Ecto neural progenitor cell (in vitro differentiated cells): ENCODE measurements at places on chromosomes 4 and X.
A peak's percentile ranks its signal among the peaks of the same experiment; 100 is the strongest.

DNA sequence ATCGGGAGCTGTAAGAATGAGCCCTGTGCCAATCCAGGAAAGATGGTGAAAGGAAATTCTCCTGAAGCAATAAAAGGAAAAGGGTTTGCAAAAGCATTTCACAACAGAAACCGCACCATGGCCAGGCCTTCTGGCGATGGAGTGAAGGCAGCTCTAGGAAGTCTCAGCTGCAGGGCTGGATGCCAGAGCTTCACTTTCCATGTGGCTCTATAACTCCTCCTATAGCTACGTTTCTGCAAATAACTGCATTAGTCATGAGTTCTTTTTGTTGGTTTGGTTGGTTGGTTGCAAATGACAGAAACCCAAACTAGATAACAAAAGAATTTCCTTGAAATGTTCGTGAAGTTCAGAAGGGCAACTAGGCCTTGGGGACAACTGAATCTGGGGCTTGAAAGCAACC lies 84.6 kb downstream of the RELL1 start:
- DNase-seq = no peak

DNA sequence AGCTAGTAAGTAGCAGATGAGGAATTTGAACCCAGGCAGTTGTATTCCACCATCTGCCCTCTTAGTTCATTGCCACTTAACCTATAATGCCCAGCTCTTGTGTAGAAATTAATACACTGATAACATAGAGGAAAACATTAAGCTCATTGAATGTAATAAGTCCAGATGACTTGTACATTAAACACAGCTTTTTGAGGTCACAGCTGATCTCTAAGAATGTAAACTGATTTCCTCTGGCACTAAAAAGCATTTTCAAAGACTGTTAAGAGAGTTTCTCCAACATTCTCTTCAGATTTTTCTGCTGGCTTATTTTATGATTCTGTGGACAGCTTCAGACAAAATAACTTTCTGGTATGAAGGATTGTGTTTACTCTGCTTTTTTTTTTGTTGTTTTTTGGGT lies 42.7 kb downstream of the HPRT1 start:
- DNase-seq = no peak

GRCh38 chrX:50697691-50698090 lies 116.3 kb downstream of the SHROOM4 start:
- no peak for DNase-seq

DNA sequence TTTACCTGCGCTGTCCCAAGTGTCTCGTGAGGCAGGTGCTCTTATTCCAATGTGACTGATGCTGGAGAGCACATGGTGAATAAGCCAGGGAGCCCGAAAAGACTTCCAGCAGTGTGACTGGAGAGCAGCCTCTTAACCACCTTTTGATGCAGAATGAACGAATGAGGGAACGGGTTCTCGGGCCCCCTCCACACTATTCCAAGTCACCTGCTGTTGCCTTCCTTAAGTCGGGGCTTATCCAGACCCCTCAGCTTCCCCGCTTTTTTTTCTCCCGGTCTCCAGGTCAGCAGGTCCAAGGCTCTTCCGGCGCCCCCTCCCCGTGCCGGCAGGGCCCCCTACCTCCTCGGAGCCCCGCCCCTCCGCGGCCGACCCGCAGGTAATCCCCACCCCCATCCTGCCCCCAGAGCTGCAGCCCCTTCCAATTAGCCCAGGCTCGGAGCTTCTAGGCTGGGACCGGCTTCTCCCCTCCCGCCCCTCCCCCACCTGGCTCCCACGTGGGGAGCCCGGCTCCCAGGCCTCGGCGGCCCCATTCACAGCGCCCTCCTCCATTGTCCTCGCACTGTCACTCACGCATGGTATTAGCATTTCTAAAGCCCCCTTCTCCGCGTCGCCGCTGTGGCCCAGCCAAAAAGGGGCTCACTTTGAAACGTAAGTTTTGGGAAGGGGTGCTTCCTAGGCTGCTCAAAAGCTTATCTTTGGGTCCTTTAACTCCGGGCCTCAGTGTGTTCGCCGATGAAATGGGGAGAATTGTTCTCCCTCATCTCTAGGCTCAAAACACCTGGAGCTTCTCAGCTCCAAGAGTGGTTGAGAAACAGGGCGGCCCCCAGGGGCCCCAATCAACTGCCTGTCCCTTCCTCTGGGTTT lies 56.2 kb upstream of the PJA1 start:
- DNase-seq = no peak

DNA sequence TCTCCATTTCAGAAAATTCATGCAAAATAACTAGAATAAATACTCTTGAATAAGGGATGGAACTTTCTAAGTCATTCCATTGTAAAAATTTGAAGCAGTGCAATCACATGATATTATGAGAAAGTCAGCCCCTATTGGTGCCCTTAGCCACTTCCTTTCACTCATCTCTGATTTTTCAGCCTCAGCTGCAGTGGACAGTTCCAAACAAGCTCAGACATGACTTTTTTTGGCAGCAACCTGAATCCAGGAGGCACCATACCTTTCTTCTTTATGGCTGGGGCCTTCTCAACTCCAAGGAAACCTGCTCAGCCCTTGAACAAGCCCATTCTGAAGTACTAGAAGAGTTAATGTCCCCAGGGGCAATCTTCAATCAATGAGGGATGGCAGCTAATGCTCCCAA lies 40.5 kb downstream of the MAPK10 start:
- no peak for DNase-seq

DNA sequence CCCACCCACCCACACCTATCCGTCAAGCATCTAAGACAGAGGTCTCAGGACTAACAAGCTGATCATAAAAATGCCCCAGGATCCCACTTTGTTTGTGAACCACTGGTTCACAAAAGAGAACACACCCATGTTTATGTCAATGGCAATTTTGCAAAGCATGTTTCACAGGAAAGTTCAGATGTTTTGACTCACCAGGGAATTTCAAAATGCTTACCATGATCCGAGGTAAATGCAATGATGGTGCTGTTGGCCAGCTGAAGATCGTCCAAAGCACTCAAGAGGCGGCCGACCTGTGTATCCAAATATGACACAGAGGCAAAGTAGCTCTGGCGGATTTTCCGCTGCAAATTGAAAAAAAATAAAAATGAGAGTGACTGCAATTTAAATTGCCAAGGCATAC lies 15.0 kb downstream of the IDS start:
- no peak for DNase-seq

GRCh38 chr4:173527103-173527891 lies 2.7 kb downstream of the HAND2 start:
- DNase-seq = peak; percentile 68

GRCh38 chrX:145393702-145394235 lies 146.5 kb downstream of the SPANXN1 start:
- no peak for DNase-seq

DNA sequence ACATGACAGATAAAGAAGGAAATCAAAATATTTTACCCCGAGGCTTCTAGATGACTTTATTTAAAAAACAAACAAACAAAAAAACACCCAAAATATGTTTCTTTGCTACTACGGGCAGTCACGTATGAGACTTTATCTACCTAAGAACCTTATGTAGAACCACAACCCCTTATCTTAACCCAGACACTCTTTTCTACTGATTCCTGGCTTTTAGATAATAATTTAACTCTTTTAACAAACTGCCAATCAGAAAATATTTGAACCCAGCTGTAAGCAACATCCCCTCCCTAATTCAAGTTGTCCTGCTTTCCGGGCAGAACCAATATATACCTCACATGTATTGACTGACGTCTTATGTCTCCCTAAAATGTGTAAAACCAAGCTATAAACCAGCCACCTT lies 15.4 kb downstream of the ELOVL6 start:
- DNase-seq = no peak

- no peak for DNase-seq
These were observed 186.2 kb downstream of the KIT start for GRCh38 chr4:54843946-54844345.

DNA sequence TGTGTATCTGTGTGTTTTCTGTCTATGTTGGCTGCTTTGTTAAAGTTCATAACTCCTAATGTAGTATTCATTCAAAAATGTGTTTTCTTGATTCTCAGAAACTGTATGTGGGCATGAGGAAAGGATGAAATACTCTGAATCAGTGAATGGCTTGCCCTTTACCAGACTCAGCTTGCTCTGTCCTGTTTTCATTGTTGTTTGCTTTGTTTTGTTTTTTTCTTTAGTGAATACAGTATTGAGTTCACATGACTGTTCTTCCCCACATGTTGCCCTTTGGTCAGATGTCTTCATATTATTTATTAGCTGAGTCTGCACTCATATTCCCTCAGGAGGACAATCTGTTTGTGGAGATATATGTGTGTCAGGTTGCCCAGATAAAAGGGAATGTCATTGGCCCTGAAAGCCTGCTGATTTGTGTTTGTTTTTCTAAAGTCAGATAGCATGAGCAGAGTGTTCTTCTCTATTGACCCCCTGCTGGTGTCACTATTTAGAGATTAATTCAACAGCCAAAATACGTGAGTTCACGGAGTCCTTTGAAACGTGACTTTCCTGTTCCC lies 1184.4 kb downstream of the RPA4 start:
- DNase-seq = no peak

- DNase-seq = no peak
These were observed 85.9 kb downstream of the CASK start for GRCh38 chrX:41837270-41837944.

- DNase-seq = no peak
These were observed 216.7 kb downstream of the HS6ST2 start for GRCh38 chrX:132741689-132742088.

GRCh38 chr4:152665691-152666395 lies 14.0 kb downstream of the TMEM154 start:
- no peak for DNase-seq

- DNase-seq = no peak
These were observed 39.3 kb upstream of the SPINK2 start for GRCh38 chr4:56860781-56861180.

GRCh38 chr4:187451776-187452175 lies 543.8 kb upstream of the ZFP42 start:
- no peak for DNase-seq

GRCh38 chr4:71189471-71189870 lies 149.3 kb upstream of the SLC4A4 start:
- no peak for DNase-seq

DNA sequence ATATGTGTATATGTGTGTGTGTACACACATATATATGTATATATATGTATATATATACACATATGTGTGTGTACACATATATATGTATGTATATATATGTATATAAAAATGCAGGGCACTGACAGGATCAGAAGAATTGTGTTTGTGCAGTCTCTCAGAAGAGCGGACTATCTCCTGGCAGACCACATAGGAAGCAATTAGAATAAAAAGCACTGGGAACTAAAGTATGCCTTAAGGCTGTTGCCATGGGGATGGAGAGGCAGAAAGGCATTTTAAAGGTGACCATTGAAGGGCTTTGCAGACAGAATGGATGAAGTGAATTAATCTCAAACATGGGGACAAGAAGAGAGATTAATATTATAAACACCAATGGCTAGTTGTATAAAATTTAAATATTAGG lies 33.7 kb upstream of the USP51 start:
- no peak for DNase-seq

GRCh38 chr4:64559571-64559970 lies 150.3 kb upstream of the TECRL start:
- DNase-seq = no peak

- DNase-seq = no peak
These were observed 10.0 kb upstream of the RGN start for GRCh38 chrX:47068214-47068613.

- no peak for DNase-seq
These were observed 40.1 kb downstream of the FAM241A start for GRCh38 chr4:112185334-112185733.

DNA sequence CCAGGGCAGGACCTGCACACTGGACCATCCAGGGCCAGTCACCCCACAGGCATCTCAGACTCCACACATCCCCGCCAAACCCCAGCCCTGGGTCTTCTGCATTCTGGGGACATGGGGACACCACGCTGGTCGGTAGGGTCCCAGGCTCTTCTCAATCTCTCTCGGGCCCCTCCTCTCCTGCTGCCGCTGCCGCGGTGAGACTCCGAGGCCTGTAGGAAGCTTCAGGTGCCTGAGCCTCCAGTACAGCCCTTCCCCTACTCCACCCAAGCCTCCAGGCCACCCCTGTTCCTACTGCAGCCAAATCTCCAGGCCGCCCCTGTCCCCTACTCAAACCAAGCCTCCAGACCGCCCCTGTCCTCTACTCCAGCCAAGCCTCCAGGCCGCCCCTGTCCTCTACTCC lies 5.5 kb upstream of the ASMT start:
- DNase-seq = no peak

- no peak for DNase-seq
These were observed at the start of gene TEX28 for GRCh38 chrX:154294791-154295574. Gene TEX28, minus strand, starts transcription at chrX:154295124. Its CDS starts 3,007 bp downstream, at chrX:154292117.

- DNase-seq = no peak
These were observed 190.4 kb downstream of the UNC5C start for GRCh38 chr4:95358421-95358820.

GRCh38 chr4:25065932-25066590 lies 35.3 kb upstream of the LGI2 start:
- no peak for DNase-seq

DNA sequence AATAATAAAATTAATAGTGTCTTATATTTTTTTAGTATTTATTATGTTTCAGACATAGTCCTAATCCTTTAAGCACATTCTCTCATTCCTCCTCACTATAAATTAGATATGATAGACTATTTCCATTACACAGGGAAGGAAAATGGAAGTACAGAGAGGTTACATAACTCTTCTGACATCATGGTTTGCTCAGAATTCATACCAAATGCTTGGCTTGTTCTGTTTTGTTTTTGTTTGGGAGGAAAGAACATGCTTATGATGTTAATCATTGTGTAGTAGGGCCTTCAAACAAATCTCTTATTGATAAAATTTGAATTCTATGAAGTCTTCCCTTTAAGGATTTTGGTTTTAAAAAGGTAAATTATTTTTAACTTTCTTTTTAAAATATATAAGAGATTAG lies 59.5 kb downstream of the RXFP1 start:
- DNase-seq = no peak

- DNase-seq = no peak
These were observed 935.2 kb downstream of the PCDH7 start for GRCh38 chr4:31655328-31655727.

DNA sequence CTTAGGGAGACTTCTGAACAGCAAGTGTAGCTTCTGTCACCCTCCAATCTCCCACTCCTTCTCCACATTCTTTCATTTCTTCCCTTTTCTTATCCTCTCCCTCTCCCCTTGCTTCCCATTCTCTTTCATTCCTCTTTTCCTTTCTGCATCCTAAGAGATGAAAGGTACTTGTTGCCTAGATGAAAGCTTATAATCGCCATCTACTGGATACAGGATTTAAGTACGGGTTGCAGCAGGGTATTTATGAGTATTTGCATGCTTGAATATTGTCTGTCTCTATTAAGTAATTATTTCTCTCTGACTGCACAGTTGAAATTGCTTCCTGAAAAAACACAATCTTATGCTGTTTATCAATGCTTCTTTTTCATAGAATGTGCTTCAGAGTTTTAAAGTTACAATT lies 174.0 kb upstream of the TENT5D start:
- DNase-seq = no peak

GRCh38 chr4:26433556-26433955 lies 56.7 kb downstream of the CCKAR start:
- no peak for DNase-seq

GRCh38 chr4:87555773-87556619 lies 26.8 kb upstream of the SPARCL1 start:
- no peak for DNase-seq

- DNase-seq = no peak
These were observed 56.0 kb upstream of the HAND2 start for GRCh38 chr4:173585876-173586572.
